ENCODE measurements at places on chromosomes 7 and 10.

GRCh38 chr7:147013825-147014224 lies 897.2 kb downstream of the CNTNAP2 start:
- DNase-seq: peak; percentile 70

DNA sequence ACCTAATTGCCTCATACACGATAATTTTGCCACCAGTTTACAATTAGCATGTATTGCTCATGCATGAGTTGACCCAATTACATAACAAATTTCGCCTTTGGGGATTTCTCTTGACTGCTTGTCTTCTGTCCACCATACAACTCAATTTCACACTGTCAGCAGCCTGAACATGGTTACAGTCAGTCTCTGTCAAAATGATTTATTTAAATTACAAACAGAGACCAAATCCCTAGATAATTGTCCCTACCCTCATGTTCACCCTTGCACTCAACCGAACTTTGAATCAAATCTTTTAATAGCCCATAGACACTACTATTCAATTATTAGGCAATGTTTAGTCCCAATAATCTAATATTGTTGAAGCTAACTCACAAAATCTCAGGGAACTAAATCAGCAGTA lies 59.7 kb upstream of the NEBL start:
- no peak for DNase-seq

- no peak for DNase-seq
Observed at GRCh38 chr7:64630496-64630895, 35.4 kb upstream of the ZNF107 start.

GRCh38 chr7:100585511-100586265 lies at the start of gene LRCH4:
Gene LRCH4, minus strand, starts transcription at chr7:100586129. Its CDS starts 29 bp downstream, at chr7:100586100.
- no peak for DNase-seq

DNA sequence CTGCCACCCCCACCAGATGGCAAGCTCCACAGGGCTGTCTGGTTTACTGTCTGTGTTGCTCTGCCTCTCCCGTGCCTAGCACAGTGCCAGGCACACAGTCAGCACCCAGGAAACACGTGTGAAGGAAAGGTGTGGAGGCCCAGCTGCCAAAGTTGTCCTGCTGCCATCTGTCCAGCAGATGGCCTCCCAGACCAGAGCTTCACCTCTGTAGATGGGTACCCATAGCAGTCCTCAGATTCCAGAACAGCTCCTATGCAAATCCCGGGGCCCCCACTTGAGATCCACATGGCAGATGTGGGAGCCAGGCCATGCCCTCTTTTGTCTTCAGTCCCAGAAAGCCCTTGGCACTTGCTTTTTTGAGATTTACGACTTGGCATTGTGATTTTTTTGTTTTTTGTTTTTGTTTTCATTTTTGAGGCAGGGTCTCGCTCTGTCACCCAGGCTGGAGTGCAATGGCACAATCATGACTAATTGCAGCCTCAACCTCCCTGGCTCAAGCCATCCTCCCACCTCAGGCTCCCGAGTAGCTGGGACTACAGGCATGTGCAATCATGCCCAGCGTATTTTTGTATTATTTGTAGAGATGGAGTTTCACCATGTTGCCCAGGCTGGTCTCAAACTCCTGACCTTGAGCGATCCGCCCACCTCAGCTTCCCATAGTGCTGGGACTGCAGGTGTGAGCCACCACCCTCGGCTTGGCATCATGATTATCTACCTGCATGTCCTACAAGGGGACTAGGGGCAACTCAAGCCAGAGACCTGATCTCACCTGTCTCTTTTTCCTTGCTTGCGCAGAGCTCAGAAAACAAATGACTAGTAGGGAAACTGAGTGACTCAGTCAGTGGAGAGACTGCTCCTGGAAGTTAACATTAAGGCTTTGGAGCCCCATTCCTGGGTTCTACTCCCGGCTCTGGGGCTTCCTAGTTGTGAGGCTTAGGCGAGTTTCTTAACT lies 16.9 kb upstream of the PALD1 start:
- no peak for DNase-seq

- no peak for DNase-seq
Observed at GRCh38 chr7:116417593-116418345, 81.8 kb upstream of the CAV2 start.

- DNase-seq: peak; percentile 68
Observed at GRCh38 chr7:105652359-105652993, 71.2 kb upstream of the EFCAB10 start.

DNA sequence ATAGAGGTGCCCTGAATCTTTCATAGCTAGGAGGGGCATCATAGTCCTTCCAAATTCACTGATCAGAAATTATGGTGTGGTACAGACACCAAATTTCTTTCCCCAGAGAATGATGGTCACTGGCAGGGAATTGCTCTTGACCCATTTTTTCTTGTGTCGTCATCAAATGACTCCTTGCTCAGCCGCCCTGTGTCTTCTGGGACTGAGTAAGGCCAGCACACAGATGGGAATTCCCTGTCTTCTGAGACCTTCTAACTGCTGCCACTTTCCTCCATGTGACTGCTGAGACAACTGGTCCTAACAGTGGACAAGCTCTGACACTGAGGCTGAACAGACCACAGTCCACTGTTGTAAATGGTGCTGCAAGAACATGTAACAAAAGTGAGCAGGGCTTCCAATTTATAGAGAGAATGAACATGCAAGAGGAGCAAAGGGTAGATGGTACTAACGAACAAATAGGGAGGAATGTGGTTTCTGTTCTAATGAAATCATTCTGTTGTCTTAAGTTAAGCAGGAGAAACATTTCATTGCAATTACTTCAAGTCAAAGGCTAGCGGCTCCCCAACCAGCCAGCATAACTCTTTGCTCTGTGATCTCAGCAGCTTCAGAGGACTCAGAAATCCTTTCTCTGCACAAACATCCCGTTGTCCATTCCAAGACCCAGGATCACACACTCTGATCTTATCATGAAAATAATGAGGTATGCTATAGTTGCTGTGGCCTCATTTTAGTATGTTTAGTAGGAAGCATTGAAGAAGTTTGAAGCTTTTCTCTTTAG lies 235.9 kb upstream of the PRSS1 start:
- no peak for DNase-seq

DNA sequence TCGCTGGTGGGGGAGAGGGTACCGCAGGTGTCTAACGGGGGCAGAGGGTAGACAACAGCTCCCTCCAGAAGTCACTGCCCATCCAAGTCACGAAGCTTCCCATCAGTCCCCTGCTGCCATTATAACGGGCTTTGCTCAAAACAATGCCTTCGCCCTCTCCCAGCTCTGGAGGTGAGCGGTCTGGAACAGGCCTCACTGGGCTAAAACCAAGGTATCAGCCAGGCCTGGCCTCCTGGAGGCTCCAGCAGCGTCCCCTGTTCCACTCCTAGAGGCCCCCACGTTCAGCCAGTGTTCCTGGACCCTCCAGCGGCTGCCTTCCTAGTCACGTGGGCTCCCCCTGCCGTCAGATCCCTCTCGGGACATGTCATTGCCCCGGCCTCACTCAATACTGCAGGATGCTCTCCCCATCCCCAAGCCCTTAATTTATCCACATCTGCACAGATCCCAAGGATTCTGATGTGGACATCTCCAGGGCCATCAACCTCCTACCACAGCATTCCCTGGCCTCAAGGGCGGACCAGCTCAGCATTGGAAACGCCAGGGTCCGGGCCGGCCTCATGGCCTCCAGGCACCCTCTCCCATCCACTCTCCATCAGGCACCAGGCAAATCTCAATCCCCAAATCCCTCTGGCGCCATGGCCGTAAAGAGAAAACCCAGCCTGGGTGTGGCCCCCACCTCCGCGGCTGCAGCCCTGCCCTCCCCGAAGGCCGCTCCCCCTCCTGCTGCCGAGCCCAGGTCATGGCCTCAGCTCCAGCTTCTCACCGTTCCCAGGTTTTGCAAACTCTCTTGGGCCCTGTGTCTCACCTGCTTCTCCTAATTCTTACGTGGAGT lies 104.1 kb upstream of the FAM20C start:
- DNase-seq: no peak

GRCh38 chr7:140940898-140941297 lies 16.2 kb upstream of the BRAF start:
- no peak for DNase-seq

DNA sequence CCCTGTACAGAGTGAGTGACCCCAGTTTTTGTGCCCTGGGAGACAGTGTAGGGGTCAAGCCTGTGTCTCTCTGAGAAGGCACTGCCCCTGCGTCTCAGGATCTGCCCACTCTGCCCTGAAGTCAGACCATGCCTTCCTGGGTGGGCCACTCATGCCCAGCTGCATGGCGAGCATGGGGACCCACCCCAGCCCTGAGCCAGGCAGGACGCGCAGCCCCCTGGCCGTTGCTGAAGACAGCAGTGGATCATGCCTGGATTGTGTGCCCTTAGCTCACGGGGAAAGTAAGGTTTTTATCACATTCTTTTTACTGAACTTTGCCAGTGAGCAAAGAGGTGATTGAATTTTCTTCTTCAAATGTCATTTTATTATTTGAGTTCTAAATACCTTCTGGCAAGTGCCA lies 66.2 kb downstream of the WDR37 start:
- no peak for DNase-seq

DNA sequence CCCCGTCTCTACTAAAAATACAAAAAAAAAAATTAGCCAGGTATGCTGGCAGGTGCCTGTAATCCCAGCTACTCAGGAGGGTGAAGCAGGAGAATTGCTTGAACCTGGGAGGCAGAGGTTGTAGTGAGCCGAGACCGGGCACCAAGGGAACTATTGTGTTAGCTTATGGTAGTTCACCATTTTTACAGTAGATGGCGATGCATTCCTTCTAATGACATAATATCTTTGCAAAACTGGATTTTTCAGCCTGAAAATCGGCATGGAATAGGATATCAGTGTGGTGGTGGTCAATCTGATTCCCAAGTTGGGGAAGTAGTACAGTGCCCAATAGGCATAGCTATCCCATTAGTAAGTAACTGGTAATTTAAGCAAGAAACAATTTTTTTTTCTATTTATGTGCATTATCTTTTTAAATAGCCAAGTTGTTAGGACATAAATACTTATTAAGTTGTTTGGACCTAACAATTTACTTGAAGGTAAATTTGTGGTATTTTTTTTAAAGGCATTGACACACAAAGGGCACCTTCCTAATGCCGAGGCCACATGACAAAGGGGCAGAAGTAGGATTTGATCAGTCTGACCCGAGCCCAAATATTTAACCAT lies 17.6 kb upstream of the IMPDH1 start:
- DNase-seq: peak; percentile 25

DNA sequence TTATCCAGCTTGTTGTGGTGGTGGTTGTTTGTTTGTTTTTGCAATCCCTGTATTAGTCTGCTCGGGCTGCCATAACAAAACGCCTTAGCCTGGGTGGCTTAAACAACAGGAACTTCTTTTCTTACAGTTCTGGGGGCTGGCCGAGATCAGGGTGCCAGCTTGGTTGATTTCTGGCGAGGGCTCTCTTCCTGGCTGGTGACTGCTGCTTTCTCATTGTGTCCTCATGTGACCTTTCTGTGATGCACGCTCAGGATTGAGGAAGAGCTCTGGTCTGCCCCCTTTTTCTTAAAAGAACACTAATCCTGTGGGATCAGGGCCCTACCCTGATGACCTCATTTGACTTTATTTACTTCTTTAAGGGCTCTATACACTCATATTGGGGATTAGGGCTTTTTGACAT lies 107.1 kb upstream of the NRP1 start:
- DNase-seq: no peak

DNA sequence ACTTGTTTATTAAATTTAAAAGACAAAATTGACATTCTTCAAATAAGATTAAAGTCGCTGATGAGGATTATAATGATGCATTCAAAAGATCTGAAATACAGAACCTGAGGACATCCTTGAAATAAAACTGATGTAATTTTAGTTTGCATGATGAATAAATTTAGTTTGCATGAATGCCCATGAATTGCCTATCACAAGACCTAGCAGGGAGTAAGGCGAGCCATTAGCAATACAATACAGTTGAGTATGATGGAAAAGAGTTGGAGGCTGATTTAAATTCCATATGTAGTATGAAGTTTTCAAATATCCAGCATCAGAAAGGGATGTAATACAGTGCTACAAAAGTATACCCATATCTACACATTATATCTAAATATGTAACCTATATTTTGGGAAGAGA lies 321.3 kb downstream of the CACNA2D1 start:
- no peak for DNase-seq

DNA sequence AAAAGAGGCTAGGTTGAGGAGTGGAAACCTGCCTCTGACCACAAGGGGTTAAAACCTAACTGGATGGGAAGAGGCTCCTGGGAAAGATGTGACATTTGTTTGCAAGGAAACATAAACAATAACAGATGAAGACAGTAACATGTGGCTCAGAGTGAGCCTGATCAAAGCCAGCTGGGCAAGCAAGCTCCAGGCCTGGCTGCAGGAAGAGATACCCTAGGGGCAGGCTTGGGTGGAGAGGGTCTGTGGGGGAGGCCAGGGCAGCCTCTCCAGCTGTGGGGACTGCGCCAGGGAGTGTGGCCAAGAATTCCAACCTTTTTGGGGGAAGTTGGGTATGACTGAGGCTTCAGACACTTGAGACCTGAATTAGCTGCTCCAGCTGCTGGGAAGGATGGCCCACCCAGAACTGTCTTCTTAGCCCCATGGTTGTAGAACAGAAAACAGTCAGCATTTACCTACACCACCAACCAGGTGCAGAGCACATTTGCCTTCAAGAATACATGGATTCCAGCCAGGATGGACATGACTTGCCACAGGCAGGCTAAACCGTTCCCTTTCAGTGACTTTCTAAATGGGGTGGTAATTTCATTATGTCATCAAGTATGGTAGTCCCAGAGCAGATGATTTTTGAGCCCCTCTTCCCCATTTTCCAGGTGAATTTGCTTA lies 10.4 kb upstream of the FAM170B start:
- DNase-seq: no peak

- no peak for DNase-seq
Observed at GRCh38 chr7:155665079-155665956, 20.9 kb downstream of the RBM33 start.

GRCh38 chr7:43591558-43592180 lies 8.8 kb downstream of the STK17A start:
- no peak for DNase-seq

DNA sequence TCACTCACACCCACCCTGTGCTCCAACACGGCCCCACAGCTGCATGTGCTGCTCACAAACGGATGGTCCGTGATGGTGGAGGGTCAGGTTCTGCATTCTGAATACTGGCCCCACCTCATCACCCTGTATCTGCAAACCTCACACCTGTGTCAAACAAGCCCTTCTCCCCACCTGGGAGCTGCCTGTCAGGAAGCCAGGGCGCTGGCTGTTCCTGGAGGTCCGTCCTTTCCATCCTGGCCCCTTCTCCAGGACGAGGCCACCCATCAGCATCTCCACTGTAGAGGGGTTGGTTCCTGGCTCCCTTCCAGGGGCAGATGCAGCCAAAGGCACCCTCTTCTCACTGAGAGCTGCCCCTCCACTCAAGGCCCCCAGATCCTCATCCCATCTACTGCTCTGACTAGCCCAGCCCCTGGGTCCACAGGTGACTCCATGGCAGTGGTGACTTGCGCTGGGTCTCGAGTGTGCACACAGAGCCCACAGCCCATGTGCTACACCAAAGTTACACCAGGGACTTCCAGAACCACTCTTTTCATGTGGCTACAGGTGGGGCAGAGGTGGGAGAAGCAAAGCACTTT lies 229.4 kb downstream of the TNS3 start:
- no peak for DNase-seq

DNA sequence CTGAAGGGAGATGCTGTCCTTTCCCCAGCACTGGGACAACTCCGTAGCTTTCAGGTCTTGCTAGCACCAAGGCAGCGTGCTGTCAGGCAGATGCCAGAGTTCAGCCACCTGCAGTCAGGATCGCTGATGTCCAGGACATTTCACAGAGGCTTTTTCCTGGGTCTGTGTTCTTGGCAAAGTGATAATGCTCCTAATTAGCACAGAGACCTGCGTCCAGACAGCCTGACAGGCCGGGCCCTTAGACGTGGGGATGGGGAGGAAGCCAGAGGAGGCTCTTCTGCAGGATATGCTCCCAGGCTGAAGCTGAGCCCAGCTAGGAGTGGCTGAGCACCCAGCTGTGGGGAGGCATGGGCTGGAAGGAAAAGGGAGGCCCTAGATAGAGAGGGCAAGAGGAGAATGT lies 82.5 kb upstream of the TBX20 start:
- DNase-seq: no peak

Data from NCI-H446 (cell line).